ENCODE measurements at places on chromosomes 2 and 18.
A peak's percentile ranks its signal among the peaks of the same experiment; 100 is the strongest.

DNA sequence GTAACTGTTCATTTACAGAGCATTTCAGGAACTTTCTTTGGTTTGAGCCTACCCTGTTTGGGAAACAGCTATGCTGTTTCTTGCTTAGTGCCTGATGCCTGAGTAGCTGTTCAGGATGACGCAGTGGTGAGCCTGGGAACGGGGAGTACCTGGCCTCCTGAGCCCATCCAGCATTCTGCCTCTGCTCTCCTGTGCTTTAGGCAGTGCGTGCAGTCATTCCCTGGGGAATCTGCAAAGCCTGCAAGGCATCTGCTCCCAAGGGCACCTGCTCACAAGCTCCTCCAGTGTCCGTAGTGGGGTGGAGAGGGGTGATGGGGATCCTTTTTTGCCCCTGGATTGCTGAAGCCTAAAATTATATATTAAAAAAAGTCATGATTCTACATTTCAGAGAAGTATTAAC is 68.8 kb downstream of the RAPGEF4 start:
- no peak for DNase-seq

DNA sequence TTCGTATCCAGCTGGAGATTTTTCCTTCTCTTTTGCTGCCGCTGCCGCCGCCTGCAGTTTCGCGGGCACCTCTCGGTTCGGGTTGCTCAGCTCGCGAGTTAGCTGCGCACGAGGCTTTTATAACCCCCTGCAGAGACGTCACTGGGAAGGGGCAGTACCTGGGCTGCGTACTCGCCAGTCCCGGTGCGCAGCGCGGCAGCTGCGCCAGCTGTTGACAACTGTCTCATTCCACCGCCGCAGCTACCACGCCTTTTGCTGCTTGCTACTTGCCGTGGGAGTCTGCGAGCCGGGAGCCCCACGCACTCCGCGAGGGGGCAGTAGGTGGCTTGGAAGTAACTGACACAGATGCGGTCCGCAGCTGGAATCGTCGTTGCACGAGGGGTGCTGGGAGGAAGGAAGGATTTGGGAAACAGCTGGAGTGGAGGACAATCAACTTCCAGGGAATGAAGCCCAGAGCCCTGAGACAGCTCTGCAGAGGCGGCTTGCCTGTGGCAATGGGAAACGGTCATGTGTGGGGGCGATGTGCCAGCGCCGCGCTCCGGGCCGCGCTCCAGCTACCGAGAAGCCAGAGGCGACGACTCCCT is at the start of gene TACR1:
TACR1 (minus strand) TSS at position 93 of the 584 bp plus-strand sequence. CDS start 586 bp downstream, outside the sequence.
- DNase-seq, result peak; percentile 90

- no peak for DNase-seq
Observed at GRCh38 chr2:165627470-165627869, 158.0 kb downstream of the CSRNP3 start.

- peak; percentile 93 for DNase-seq
Observed at GRCh38 chr18:79507546-79508480, 112.1 kb downstream of the NFATC1 start.

- DNase-seq, result no peak
Observed at GRCh38 chr2:168424112-168424951, 31.7 kb upstream of the CERS6 start.

GRCh38 chr2:169739351-169739750 is 5.7 kb downstream of the KLHL23 start:
- no peak for DNase-seq

DNA sequence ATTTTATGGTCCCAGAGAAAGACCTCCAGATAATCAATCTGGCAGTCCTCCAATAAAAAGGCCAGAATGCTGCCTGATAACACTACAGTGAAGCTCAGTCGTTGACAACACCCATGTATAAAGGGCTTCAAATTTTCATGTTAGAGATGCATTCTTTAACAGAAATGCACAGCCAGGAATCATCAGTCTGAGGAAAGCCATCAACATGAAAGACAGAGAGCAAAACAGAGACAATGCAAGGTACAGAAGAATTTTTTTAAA is 13.8 kb downstream of the BABAM2 start:
- no peak for DNase-seq

GRCh38 chr2:162706770-162707169 is 131.8 kb downstream of the KCNH7 start:
- DNase-seq, result no peak

- DNase-seq, result no peak
Observed at GRCh38 chr18:49546719-49547273, 15.1 kb upstream of the LIPG start.

DNA sequence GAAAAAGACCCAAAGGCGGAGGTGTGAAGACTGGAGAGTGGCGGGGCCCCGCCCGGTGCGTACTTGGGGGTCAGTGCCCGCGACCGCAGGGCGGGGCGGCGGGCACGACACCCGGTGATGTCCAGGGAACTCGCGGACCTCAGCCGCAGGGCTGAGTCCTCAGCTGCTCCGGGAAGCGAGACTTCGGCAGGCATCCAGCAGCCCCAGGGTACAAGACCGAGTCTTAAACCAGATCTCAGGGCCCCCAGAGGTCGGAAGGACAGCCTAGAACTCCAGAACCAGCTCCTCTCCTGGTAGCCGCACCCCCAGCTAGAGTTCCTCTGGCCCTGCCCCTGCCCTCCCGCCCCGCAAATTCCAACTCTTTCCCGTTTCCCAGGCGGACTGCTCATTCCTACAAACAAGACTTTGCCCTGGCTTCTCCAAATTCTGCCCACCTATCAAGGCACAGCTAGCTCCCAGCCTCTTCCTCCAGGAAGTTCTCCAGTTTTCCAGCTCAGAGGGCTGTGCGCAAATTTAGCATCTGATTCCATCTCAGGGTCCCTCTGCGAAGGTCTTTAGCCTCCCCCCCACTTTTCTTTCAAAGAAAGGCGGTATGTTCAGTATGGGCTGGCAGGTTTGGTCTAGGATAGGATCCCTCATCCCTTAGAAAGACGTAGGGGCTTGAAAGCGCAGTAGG is 26.0 kb upstream of the NOTO start:
- no peak for DNase-seq
